ENCODE measurements at places on chromosomes 13 and 19. TPM values are rescaled to one million over a fixed set of nuclear protein-coding genes. Genes with fewer than 3 reads are reported as not detected.

CLEC4G gene
- 7.2 TPM for polyA plus RNA-seq

DMKN gene
- polyA plus RNA-seq = 74.3 TPM

KCNRG gene
- 0.52 TPM for polyA plus RNA-seq

MEDAG gene
- polyA plus RNA-seq = 260 TPM

NAA16 gene
- 8.4 TPM for polyA plus RNA-seq

ZNF808 gene
- polyA plus RNA-seq = 2.6 TPM

GARIN5A gene
- polyA plus RNA-seq = 0.68 TPM

ZSWIM9 gene
- 4.2 TPM for polyA plus RNA-seq

FCAR gene
- 0.26 TPM for polyA plus RNA-seq

MKNK2 gene
- 175 TPM for polyA plus RNA-seq

SYT3 gene
- 0.24 TPM for polyA plus RNA-seq

MAMSTR gene
- 1.3 TPM for polyA plus RNA-seq

ZNF709 gene
- 0.49 TPM for polyA plus RNA-seq

ZNF570 gene
- 1.7 TPM for polyA plus RNA-seq

IFNL1 gene
- not detected for polyA plus RNA-seq

SLC44A2 gene
- 62.9 TPM for polyA plus RNA-seq

SCGB2B2 gene
- polyA plus RNA-seq = 0.18 TPM

OR7A5 gene
- polyA plus RNA-seq = not detected

ARRDC2 gene
- polyA plus RNA-seq = 11.1 TPM

EDNRB gene
- polyA plus RNA-seq = 9.1 TPM

SPRY2 gene
- 15.6 TPM for polyA plus RNA-seq

SULT2B1 gene
- 0.45 TPM for polyA plus RNA-seq

LIN37 gene
- 20.9 TPM for polyA plus RNA-seq

ZNF554 gene
- 2.9 TPM for polyA plus RNA-seq

NCR1 gene
- 0.16 TPM for polyA plus RNA-seq

ZNF813 gene
- polyA plus RNA-seq = 1.1 TPM

All from adipose tissue (tissue), 3 donors.